ENCODE measurements at places on chromosomes 11 and 22. TPM values are rescaled to one million over a fixed set of nuclear protein-coding genes. Genes with fewer than 3 reads are reported as not detected.

Gene TMEM25
- 18.9 TPM for total RNA-seq

DNA sequence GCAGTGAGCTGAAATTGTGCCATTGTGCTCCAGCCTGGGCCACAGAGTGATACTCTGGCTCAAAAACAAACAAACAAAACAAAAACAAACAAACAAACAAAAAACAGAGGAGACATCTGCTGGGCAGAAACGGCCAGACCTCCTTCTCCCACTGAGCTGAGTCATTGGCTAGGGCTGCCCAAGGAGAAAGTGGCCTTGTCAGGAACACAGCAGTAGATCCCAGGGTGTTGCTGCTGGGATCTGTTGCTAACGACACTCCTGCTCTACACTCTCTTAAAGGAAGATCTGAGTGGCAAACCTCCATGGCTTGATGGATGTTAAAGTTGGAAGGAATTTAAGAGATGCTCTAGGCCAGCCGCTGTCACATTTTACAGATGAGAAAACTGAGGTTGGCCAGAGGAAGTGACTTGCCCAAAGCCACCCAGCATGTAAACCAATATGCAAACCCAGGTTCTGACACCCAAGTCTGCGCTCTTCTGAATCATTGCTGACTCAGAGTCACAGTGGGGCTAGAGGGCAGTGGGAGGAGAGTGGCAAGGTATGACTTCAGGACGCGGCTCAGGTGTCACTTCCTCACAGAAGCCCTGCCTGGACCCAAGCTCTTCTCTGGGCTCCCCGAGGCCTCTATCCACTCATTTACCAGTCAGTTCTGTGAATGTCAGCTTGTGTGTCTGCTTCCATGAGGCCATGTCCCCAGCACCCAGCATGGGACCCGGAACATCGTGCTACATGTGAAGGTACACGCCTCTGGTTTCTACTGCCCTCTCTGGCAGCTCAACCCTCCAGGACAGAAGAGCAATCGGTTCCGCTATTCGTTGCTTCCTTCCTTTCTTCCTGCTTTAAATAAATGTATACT lies 11.3 kb upstream of the GDPD5 start:
- no peak for DNase-seq

DNA sequence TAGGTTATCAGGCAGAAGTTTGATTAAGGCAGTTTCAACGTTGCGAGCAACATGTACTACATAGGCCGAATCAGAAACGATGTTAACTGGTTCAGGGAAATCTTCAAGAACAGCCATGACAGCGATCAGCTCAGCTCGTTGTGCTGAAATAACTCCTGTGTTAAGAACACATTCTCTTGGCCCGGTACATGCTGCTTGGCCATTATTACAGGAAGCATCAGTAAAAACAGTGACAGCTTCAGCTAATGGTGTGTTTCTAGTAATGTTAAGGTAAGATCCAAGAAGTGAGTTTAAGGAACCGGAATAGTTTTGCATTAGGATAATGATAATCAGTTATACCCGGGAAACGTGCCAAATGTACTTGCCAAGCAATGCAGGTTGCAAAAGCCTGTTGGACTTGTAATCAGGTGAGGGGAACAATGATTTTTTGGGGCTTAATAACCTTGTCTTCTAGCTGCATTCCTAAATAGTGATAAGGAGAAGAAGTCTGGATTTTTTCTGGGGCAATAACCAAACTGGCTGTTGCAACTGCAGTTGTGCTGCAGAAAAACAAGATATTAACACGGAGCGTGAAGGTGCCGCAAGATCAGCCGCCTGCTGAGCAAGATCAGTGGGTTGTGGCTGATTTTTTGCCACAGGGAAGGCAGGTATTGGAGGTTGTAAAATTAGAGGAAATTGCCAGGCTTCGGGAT lies 14.3 kb downstream of the OR52K1 start:
- DNase-seq, result no peak

DNA sequence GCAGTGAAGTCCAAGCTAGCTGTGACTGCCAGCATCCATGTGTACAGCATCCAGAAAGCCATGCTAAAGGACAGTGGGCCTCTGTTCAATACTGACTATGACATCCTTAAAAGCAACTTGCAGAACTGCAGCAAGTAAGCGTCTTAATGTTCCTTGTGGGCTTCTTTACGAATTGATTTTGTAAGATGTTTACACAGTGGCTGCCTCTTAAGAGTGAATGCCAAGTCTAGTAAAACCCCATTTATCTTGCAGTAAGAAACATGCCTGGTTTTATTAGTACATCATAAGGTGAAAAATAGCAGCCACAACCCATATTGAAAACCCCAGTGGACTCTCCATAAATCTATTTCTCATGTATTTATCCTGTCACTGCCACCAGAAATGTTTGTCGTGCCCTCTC lies 20.5 kb downstream of the POLD3 start:
- no peak for DNase-seq

- DNase-seq, result no peak
Observed at GRCh38 chr11:100892886-100893285, 205.8 kb downstream of the ARHGAP42 start.

DNA sequence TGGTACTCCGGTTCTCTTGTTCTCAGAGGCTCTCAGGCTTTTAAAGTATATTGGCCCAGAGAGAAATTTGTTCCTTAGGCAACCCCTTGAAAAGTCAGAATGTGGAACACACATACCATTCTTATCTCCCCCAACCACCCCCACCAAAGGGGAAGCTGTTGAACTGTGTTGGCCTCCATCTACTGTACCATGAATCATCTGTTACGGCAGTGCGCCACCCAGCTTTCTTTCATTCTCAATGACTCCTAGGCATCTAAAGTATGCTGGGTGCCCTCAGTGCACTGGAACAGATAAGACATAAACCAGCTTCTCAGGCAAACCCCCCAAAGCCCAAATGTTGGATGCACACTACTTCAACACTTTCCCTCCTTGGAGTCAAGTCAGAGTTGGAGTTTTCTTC lies 696.2 kb upstream of the TENM4 start:
- DNase-seq, result no peak

- DNase-seq, result no peak
Observed at GRCh38 chr11:111528557-111528956, 12.0 kb upstream of the LAYN start.

All from endothelial cell of umbilical vein (primary cell).